ENCODE measurements at places on chromosomes 4 and X.

- no peak for DNase-seq
These were observed 354.9 kb downstream of the GPAT3 start for GRCh38 chr4:83890816-83891215.

GRCh38 chrX:119516157-119516702 lies 48.0 kb downstream of the SLC25A5 start:
- DNase-seq = peak; percentile 69

- no peak for DNase-seq
These were observed 271.0 kb downstream of the AFF2 start for GRCh38 chrX:148771440-148771839.

DNA sequence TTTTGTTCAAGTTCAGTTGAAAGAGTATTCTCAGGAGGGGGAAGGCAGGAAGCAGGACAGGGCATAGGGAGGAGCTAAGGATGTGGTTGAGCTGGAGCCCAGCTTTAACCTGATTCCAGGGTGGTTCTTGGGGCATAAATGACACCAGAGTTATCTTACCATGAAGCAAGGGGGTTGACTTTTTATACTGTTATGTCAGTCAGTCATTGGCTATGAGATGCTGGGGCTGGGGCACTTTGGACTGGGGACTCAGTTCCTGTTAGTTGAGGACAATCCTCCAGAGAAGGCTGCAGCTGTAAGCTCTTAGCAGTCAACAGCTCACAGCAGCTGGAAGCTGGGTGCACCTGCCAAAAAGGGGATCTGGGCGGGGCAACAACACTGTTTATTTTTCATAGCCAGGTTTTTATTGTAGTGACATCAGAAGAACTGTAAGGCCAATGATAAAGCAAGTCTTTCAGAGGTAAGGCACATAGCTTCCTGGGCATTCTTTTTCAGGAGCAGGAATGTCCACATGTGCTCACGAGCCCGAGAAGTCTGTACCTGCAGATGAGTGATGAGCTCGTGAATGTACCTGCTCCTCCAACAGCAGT lies 78.5 kb downstream of the MID1IP1 start:
- DNase-seq = no peak

DNA sequence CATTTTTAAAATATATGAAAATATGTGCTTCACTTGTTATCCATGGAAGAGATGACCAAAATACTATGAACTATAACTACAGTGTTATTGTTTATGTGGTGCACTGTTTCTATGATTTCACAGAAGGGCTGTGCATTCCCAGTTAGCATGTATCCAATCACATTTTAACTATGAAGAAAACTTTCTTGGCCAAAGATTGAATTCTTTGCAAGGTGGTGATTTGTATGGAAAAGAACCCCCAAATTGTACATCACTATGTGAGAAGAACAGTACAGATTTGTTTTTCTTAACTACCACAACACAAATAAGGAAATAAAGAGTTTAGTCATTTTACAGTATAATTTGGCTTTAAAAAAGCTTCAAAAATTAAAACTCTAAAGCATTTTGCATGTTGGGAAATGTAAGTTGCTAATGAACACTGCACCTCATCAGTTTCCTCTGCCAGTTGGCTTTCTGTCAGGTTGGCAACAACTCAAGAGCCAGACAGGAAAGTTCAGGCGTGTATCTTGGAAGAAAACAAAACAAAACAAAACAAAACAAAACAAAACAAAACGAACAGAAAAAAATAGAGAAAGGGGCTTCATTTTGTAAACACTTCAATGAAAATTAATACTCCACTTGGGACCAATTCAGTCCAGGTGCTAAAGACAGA lies 237.0 kb downstream of the SCFD2 start:
- no peak for DNase-seq

DNA sequence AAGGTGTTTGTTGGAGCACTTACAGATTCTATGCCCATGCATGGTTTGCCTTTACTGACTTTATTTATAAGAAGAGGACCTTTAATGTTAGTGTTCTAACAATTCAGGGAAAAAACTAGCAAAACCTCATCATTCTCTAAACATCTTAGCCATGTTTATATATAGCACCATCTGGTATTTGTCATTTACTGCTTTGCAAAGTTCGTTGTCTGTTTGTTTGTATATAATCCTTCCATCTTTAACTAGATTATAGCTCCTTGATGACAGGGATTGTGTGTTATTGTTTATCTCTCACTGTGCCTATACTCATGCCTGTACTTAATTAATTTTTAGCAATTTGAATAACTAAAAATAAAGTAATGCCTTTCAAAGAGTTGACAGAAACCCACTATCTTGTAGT lies 170.6 kb upstream of the PACRGL start:
- no peak for DNase-seq

- peak; percentile 21 for DNase-seq
These were observed 1.8 kb downstream of the ATP11C start for GRCh38 chrX:139930916-139931645.

DNA sequence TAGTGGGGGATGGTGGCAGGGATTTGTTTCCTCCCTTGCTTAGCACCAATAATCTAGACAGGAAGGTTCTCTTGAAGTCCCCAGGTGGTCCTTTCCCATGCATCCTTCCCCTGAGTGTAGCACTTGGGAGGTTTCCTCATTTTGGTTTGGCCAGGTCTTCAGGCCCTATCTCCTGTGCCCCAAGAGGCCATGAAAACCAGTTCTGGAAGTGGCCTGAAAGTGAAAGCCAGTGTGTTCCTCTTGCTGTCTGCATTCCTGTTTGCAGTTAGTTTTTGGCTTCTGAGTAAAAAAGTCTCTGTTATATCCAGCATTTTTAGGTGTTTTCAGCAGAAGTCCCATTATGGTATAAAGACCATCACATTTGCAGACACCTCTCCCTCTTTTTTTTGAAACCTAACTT lies 59.5 kb downstream of the MTM1 start:
- DNase-seq = no peak

- DNase-seq = no peak
These were observed 55.9 kb downstream of the RBM47 start for GRCh38 chr4:40573593-40574311.

Measured in AG08396 (cell line).